ENCODE measurements at places on chromosomes 2 and 18.

DNA sequence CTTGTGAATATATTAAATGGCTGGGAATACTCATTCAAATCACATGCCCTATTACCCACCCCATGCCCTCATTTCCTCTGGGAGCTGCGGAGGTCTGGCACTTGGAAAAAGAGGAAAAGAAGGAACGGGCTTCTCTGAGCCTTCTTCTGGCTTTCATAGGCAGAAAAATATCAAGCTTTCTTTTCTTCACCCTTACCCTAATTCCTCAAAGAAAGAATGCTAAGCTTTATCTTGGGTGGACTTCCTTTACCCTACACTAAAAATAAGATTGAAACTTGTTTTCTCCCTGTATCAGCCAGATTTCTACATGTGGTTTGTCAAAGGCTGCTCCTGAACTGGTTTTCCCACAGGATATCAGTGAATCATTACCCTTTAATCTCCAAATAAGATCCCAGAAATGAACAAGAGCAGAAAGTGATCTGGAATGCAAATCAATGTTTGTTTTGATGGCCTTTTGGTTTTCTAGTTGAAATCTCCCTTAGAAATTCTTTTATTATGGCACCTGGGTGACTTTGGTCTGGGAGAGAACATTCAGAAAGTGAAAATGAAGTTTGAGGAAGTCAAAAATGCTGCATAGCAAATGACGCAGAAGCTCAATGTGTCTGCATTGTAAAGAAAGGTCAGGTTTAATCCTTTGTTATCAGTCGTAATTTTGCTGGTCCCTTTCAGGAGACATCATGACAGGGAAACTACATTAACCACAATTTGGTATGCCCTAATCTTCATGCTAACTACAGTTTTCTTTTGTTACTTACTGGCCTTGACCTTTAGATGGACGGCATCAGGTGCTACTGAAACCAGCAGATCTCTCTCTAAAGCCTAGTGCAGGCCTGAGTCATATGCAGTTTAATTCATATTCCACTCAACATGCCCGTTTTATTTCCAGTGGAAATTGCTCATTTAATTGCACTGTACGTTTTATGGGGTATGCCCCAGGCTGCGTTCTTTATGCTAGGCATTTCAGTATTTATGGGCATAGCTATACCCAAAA is 46.6 kb upstream of the HNRNPA3 start:
- DNase-seq: no peak

DNA sequence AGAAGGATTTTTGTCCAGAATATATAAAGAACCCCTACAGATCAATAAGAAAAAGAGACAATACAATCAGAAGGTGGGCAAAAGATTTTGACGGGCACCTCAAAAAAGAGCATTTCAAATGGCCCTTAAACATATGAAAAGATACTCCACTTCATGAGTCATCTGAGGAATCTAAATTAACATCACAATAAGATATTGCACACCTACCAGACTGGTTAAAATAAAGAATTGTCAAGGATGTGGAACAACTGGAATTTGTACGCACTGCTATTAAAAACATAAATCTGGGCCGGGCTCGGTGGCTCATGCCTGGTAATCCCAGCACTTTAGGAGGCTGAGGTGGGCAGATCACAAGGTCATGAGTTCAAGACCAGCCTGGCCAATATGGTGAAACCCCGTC is 17.0 kb upstream of the NCOA1 start:
- DNase-seq: no peak

DNA sequence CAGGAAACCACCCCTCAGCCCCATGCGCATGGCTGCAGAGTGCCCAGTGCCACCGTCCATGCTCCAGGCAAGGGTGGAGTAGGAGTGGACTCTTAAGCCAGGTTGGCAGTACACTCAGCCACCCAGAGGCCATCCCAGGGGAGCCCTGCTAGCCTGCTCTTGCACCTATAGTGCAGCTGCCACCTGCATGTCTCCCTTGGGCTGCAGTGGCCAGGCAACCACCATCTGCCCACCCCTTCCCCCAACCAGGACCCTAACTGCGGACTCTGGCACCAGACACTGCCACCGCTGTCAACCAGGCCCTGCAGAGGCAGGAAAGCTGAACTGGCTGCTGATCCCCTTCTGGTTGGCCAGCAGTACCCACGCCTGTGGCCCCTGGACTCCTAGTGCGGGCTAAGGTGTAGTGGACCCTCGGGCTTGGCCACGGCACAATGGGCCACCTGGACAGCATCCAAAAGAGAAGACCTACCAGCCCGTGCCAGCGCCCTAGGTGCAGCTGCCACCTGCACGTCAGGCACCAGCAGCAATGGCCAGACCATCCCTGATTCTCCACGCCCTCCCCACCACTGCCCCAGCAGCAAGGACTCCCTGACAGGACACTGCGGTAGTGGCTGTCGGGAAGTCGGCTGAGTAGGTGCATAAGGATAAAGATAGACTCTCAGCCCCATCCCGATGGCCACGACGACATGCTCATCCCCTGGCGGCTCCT is 72.8 kb downstream of the RPIA start:
- no peak for DNase-seq

- no peak for DNase-seq
Observed at GRCh38 chr2:138115666-138116065, 151.4 kb downstream of the HNMT start.

DNA sequence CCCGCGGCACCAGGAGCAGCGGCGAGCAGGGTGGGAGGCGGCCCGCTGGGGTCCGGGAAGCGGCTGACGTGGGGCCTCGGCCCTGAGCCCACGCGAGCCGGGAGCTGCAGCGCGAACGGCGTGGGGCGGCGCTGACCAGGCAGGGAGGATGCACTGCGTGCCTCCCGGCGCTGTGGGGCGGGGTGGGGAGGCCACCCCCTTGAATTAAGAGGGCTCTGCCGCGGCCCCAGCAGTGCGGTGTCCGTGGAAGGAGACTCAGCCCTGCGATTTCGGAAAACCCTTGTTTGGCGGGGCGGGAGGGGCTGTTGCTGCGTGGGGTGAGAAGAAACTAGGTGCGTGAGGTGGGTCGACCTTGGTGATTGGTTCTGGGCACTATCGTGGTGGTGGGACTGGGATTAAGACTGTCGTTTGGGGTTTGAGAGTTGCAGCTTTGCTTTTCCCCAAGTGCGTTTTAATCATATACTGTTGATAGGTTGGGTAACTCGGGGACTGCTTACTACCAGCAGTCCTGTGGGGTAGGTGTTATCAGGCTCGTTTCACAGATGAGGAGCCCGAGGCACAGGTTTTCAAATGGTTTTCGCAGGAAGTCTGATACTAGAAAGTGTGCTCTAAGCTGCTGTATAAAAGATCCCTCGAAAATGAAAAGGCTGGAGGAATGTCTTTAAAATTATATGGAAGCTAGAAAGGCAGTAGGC is 722 bp downstream of the ACSL3 start:
- DNase-seq: peak; percentile 11

DNA sequence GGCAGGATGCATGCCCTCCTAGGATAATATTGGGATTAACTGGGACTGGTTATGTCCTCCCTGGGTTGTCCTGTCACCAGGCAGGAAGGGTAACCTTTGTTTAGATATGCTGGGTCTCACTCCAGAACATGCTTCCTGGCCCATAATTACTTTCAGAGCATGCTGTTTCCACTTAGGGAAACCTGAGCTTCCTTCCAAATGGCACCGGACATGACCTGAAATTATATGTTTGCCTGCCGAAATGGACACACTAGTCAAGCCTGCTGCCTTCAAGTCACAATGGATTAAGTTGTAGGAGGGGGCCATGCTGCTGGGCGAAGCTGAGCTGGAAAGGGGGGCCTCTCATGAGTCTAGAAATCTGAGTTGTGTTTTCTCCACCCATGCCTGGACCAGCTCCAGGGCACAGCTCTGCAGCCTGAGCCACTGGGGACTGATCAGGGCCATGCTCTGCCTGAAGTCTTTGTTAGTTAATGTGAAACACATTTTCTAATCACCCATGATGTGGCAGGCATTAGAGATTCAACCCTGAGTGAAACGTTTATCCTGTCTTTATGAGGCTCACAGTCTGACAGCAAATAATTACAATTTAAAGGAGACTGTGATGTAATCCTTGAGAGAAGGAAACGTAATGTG is 273.3 kb downstream of the TNS1 start:
- no peak for DNase-seq

DNA sequence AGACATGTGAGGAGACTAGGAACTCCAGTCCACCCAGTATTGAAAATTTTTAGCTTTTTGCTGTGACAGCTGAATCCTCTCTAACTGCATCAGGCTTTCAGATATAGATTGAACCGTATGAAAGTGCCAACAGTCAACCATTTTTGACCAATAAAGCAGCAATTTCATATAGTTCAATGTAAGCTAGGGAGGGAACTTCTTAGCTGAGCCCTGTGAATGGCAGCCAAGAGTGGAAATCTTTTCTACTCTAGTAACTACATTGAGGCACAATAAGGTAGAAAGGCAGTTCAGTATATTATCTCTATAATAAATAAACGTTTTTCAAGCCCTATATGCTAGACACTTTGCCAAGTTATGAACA is 96.3 kb upstream of the TANK start:
- no peak for DNase-seq

DNA sequence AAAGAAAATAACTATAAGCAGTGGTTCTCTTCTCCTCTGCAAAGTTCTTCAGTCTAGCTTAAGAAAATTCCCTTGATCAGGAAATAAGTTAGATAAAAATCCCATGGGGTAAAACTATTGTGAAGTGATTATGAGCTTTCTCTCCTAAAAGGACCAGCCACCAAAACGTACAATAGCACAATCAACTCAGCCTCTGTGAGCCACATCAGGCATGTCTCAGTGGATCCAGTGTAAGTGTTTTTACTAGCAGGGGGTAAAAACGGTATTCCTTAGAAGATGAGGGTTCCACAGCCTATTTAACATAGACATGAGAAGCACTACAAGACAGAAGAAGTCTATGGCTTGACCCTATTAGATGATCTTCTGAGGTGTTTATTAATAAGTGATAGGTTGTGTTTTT is 503.2 kb downstream of the PIK3C3 start:
- no peak for DNase-seq

DNA sequence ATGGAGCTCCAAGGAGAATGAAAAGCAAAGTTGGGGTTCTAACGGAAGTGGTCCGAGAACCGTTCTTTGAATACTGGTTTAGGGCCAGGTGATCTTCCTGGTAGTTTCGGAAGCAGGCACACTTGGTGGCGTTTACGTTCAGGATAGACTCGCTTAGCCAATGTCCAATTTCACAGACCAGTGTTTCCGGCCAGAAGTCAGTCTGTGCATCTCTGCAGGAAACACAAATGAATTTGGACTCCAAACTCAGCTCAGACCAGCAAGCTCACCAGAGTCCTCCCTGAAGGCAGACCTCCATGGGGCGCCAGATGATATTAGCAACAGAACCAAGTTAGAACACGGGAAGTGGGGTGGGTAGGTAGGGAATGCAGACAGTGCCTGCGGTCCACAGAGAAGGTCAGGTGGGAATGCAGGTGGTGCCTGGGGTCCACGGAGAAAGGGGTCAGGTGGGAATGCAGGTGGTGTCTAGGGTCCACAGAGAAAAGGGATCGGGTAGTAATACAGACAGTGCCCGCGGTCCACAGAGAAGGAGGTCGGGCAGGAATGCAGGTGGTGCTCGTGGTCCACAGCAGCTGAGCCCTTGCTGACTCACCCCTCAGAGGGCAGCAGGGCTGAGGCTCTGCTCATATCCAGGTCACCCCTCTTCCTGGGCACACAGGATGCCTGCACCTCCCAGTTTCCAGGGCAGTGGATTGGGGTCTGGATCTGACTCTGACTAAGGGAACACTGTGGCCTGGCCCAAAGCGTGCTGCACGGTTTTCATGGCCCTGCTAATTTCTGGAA is 169.0 kb downstream of the MYT1L start:
- DNase-seq: no peak

DNA sequence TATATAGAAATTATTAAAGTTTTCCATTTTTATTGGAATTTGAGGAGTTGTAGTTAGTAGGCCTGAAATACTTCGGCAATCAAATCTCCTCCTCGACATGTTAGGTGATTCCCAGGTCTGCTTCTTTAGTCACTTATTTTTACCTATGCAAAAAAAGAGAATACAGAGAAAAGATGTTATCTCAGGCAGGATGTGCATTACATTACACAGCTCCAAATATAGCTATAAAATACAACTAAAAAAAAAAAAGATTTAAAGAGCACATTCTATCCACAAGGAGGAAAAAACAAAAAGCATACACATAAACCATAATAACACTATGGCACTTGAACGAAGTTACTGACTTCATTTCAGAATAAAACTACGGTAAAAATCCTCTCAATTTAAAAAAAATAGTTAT is 8.1 kb downstream of the STK17B start:
- no peak for DNase-seq

DNA sequence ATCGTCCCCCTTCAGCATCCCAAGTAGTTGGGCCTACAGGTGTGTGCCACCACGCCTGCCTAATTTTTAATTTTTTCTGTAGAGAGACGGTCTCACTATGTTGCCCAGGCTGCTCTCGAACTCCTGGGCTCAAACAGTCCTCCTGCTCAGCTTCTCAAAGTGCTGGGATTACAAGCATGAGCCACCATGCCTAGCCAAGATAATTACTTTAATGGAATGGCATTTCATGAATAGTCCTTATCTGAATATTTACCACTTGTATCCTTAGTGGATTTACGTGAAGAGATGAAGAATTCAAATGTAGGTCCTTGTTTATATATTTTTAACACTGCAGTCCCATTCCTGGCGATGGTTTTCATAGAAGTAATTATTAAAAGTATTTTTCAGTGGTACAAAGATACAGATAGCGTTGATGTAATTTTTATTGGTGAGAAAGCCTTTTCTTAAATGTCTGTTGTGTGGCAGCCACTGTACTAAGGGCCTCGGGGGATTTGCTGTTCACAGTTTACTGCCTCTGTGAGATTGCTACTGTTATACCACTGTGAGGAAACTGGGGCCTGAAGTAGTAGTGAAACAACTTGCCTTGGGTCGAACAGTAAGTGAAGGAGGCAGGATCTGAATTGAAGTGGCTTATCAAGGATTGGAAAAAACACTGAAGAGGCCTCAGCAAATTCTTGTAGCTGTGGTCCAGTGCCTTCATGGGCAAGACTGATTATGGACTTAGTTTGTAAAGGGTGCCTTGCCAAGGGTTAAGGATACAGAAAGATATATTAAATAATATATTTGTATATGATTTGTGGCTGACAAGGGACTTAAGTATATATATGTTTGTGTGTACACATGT is 151.2 kb downstream of the PRPF40A start:
- DNase-seq: no peak

DNA sequence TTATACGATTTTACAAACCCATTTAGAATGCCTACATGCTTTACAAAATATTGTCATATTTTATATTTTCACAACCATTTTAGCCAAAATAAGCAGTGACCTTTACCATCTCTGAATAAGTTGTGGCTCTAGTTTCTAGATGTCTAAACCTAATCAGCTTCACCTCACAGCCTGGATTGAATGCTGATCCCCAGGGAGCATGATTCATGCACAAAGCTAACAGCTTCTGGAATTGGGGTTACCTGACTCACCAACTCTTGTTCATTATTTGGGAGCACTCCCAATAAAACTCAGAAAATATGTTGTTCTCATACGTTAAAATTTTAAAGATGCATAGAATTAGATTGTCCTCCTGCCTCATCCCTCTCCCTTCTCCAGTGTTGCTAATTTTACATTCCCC is 611.7 kb upstream of the NETO1 start:
- no peak for DNase-seq
